ENCODE measurements at places on chromosomes 5 and 9.

- DNase-seq: no peak
Observed at GRCh38 chr5:1907616-1908015, 24.9 kb upstream of the IRX4 start.

DNA sequence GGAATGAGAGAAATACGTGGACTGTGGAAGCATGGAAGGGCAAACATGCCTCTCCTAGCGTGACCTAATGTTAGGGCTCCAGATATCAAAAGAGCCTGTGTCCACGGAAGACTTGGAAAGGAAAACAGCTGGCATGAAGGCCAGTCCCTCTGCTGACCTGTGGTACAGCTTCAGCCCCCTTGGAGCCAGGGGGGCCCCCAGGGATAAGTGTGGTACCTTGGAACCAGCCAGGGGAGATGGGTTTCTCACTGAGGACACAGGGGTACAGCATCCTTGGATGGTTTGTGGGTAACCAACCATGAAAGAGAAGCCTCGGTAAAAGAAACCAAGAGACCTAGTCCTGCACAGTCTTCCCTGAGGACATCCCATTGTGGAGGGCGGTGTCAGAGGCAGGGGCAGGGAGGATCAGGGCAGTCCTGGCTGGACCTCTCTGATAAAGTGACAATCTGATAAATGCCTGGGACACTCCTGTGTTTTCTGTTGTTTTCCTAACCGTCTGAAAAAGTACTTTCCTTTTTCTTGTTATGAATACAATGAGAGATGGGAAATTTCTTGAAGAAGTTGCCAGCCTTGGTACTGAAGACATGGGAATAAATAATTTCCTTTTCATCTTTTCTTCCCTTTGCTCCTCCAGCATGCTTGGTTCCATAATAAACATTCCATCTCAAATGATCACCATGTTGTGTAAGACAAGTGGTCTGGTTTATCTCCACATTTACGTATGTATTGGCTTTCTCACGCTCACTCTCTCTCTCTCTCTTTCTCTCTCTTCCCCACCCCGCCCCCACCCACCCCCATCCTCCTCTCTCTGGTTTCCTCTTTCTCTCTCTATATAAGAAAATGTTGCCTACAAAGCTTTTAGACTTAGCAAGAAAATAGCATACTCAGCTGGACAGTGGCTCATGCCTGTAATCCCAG is 102.1 kb downstream of the SUSD1 start:
- no peak for DNase-seq

DNA sequence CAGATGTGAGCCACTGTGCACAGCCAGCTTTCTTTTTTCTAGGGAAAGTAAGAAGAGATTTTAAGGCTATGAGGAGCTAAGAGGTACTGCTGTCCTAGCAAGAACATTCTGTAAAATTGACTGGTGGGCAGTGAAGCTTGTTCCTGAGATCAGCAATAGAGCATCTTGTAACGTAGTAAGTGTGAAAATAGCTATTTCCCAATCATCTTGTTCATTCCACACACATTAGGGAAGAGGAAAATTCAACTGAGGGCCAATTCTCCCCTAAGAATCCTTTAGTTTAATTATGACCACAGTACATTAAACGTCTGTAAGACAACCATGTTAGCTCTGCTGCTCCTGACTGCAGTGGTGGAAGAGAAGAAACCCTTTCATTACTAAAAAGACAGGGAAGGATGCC is 246.2 kb downstream of the EFNA5 start:
- no peak for DNase-seq

DNA sequence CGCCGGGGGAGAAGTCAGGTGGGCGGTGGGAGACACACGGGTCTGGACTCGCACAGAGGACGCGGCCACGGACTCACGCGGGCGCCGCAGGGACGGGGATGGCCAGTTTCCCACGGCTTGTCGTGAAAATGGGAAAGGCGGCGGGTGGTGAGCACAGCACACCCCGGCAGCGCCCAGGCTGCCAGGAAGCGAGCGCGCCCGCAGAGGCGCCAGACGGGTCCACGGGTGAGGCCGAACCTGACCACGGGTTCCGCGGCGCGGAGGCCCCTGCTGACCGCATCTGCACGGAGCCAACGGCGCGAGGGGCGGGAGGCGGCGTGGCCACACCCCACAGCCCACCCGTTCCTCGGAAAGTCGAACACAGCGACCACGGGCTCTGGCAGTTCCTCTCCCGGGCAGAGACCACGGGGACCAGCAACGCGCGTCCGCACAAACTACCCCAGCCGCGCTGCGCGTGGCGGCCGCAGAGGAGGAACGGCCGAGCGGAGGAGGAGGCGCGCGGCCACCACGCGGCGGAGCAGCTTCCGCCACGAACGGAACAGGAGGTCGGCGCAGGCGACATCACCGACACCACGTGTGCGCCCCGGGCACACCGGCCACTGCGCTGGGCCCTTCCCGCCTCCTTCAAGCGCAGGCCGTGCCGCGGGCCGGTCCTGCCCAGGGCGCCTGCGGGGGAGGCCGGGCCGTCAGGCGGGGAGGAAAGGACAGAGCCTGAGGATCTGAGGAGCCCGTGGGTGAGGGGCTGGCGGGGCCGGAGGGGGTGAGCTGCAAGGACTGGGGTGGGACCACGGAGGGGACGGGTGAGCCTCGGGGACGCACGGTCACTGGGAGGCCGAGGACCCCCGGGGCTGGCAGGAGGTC is 5.6 kb downstream of the EXD3 start:
- no peak for DNase-seq

GRCh38 chr9:117825609-117826347 is 121.6 kb downstream of the TLR4 start:
- peak; percentile 16 for DNase-seq
